ENCODE measurements at places on chromosomes 3 and 15.
A peak's percentile ranks its signal among the peaks of the same experiment; 100 is the strongest.

DNA sequence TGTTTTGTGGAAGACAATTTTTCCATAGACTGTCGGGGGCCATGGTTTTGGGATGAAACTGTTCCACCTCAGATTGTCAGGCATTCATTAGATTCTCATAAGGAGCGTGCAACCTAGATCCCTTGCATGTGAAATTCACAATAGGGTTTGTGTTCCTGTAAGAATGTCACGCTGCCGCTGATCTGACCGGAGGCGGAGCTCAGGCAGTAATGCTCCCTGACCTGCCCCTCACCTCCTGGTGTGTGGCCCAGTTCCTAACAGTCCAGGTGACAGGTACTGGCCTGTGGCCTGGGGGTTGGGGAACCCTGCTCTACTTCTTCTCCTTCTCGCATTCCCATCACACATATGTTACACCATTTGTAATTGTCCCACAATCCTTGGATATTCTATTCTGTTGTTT is 11.0 kb downstream of the CHRNA7 start:
- DNase-seq: no peak

DNA sequence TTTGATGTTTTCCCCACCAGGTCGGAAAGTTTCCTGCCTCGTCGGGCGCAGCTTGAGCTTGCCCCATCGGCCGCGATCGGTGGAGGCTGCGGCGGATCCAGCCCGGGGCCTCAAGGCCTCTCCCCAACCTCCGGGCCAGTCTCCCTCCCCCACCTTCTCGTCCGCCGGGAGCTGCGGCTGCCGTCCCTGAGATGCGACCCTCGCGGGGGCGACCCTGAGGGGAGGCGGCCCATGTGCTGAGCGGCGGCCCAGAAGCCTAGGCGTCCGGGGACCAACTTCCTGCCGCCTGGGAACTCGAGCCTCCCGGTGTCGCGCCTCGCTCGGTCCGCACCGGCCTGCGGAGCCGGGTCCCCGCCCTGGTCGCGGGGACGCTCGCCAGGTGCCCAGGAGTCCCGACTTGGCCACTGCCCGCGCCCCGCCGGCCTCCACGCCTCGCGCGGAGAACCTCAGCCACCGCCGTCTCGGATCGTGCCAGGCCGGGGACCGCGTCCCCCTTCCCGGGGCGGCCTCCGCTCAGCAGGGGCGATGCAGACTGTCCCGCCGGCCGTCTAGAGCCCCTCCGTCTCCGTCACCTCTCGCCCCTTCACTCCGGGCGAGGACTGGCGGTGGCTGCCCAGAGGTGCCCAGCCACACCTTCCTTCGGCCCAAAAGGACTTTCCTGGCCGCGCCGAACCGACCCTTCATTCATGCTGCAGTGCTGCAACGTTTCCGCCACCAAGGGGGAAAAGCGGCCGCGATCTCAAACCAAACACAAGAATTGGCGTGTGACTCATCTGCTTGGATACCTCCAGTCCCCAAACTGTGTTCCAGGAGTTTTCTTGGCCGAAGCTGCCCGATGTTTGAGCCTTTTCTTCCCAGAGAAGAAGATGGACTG is 656 bp downstream of the SLMAP start:
- DNase-seq: peak; percentile 89

DNA sequence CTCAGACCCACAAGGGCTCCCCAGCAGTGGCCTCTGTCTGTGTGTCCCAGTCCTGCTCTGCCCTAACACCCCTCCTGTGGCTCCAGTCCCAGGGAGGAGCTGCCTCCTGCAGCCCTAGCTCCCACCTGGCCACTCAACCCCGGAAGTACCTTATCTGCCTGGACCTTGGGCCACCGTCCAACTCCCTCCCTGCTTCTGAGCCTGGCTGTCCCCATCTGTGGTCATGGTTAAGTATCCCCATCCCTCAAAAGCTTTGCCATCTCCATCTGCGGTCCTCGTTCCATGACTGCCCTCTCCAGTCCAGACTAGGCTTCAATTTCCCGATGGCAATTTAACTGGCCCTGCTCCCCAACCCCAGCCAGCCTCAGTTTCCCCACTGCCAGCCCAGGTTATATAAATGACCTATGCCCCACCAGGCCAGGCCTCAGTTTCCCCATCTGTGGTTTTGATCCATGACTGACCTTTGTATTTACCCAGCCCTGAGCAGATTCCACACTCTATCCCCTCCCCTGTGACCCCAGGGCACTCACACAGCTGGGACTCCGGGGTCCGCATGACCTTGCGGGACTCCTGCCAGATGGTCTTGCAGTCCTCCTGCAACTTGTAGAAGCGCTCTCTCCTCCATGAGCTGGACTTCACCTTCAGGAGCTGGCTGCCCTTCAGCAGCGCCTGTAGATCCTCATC is 9.6 kb downstream of the PLCD1 start:
- DNase-seq: no peak

- DNase-seq: no peak
Measured at GRCh38 chr3:150770681-150771080, 7.7 kb upstream of the SIAH2 start.

- no peak for DNase-seq
Measured at GRCh38 chr3:172853921-172854666, 103.6 kb downstream of the ECT2 start.

DNA sequence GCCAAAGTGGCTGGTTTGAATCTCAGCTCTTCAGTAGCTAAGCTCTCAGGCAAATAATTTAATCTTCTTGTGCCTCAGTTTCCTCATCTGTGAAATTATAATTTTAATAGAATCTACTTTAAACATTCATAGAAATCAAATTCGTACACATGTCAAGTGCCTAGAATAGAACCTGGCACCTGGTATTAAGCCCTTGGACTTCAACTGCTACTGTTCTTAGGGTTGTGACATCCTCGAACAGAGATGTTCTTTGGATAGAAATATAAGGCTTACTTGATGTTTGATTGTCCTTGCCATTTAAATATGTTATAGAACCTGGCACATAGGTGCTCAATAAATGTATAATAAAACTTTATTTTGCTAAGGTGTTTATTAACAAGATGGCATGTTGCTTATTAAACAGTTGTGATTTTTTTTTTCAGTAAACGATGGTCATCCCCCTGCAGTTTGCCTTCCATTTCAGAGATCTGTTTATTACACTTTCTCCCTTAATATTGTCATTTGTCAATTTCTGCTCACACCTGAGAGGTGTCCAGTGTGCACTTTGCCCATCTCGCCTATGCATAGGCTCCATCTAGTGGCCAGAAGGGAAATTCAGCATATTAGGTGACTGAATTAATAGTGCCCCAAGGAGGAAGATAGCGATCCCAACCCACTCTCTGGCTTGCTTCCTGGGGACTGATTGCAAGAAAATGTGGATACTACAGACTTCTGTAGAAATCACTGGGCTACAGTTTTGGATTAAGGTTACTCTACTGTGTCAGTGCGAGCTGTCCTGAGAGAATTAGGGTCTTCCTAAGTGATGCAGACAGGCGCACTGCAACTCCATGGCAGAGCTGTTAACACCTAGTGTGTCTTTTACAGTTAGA is 10.7 kb downstream of the IGF1R start:
- peak; percentile 74 for DNase-seq

DNA sequence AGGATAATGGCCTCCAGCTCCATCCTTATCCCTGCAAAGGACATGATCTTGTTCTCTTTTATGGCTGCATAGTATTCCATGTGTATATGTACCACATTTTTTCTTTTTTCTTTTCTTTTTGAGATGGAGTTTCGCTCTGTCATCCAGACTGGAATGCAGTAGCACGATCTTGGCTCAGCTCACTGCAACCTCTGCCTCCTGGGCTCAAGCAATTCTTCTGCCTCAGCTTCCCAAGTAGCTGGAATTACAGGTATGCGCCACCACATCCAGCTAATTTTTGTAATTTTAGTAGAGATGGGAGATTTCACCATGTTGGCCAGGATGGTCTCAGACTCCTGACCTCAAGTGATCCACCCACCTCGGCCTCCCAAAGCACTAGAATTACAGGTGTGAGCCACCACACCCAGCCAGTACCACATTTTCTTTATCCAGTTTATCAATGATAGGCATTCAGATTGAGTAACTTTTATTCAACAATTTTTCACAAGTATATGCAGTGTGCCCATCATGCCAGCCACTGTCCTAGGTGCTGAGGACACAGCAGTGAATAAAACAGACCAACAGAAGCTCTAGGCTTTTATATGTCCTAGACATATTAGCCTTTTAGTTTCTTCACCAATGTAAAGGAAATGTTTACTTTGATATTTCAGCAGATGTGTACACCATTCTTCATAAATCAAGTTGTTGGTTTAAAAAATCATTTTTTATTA is 815.2 kb downstream of the FHIT start:
- no peak for DNase-seq

DNA sequence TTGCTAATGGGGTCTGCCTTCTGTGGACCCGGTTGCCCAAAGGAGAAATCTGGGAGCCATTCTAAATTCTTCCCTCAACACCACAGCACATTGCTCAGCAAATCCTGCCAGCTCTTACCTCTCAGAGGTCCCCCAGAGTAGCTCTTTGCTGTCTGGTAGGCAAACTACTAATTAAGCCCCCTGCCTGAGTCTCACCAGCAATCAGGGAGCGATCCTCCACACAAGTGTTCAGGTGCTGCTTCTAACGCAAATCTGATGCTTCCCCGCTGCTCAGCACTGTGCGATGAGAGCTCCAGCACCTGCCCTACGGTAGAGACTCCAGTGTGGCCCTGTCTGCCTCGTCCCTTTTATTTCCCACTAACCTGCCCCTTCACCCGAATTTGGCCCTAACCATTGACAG is 60.5 kb downstream of the HCN4 start:
- DNase-seq: no peak

DNA sequence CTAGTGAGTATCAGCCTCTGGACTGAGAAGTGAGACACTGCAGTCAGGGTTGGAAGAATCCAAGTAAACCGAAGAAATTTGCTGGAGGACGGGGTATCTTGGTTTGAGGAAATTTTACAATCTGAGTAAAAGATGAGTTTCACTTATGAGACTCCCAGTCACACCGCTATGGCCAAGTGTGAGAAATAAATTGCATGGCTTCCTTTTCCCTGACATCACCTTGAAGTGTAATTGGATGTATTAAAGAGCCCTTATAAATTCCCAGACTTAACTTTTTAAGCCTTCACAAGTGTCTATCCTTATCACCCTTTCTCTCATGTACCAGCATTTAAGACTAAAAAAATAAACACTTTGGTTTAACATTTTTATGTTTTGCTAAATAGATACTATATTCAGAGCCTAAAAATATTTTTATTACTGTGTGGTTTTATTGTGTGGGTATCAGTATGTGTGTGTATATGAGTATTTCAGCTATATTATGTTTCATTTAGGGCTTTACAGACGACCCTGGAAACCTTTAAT is 23.8 kb downstream of the USP3 start:
- DNase-seq: peak; percentile 18

GRCh38 chr3:47000198-47000815 is 20.8 kb downstream of the NBEAL2 start:
- peak; percentile 63 for DNase-seq

DNA sequence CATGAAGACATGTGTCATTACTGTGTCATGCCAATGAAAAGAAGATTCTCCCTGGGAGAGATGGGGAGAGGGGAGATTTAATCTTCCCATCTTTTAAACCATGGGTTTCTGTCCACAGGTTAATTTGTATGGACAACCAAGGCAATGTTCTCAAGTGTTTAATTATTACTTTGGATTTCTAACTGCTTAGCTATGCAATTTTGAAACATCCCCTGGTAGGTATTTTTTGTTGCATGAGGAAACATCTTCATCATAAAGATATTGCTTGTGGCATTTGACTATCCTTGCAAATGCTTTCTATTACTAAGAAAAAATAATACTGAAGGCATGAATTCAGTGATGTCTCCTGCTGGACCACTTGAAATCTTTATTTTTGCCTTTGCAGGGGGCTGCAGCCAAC is 326.6 kb upstream of the TPM1 start:
- DNase-seq: no peak

- DNase-seq: no peak
Measured at GRCh38 chr3:143001034-143001368, 369 bp upstream of the U2SURP start.

- peak; percentile 40 for DNase-seq
Measured at GRCh38 chr15:92954578-92954977, 54.5 kb downstream of the CHD2 start.

DNA sequence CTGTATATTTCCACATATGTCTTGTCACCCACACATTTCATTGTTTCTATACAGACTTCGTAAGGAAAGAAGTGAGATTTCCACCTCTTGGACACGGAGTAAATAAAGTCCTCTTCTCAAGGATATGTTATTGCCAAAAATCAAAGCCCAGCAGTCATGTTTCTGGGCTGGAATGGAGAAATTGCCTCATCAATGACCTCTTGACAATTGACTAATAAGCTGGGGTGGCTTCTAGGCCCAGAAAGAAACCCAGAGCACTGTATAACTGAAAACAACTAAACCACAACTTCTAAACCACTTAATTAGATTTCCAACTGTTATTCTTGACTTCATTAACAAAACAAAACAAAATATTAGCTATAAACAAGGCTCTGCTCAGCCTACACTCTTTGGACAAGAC is 56.4 kb upstream of the SLC24A5 start:
- DNase-seq: no peak

DNA sequence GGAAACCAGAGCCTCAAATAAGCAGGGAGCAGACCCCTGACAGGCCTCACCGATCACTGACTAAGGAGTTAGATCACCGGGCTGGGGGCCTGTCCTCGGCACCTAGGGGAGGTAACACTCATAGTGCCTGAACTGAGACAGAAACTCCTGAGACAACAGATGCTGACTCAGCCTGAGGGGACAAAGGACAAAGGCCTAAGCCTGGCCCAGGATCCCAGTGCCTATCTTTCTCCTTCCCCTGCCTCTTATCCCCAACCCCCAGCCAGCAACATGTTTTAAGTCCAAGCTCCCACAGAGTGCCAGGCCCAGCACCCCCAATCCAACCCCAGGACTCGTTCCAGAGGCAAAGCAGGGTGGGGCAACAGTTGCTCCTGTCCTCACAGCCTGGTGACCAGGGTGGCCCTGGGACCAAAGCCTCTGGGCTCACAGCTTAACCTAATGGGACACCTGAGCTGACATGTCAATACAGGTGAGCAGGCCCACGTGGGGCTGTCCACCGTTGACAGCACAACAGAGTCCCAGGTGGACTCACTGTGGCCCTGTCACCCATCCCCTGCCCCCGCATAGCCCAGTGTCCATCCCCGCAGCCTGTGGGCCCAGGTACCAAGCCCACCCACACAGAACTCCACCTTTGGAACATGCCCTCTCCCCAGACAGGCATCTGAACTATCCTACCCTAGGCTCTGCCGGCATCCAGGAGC is 37.4 kb downstream of the ADCY5 start:
- no peak for DNase-seq

Data from GM23248 (cell line).